Fibroblast of skin of abdomen (primary cell): ENCODE measurements at places on chromosomes 13 and 19.

GRCh38 chr13:36552334-36552733, 120.0 kb downstream of the CCNA1 start:
- DNase-seq, result no peak

DNA sequence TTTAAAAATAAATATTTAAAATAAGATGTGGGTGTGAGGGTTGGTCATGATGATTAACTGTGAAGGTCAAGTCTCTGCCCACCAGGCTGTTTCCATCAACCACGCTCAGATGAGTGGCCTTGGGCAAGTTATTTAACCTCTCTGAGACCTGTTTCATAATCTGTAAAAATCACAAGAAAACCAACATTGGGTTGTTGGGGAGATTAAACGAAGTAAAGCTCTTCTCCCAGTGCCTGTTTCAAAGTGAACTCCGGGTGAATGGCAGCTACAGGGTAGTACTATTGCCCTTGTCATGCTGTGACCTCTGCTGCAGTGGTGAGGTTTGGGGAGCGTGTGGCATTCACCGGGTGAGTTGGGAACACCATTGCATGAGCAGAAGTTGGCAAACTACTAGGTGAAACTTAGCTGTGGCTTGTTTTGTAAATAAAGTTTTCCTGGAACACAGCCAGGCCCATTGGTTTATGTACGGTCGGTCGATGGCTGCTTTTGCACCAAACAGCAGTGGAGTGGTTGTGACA, 153.2 kb downstream of the USP12 start:
- no peak for DNase-seq

- DNase-seq, result no peak
Measured at GRCh38 chr13:29379865-29380264, 215.6 kb downstream of the SLC7A1 start.

- DNase-seq, result no peak
Measured at GRCh38 chr13:111969551-111970135, 97.3 kb upstream of the SOX1 start.

GRCh38 chr19:18128044-18128443, 24.9 kb upstream of the PIK3R2 start:
- DNase-seq, result no peak

DNA sequence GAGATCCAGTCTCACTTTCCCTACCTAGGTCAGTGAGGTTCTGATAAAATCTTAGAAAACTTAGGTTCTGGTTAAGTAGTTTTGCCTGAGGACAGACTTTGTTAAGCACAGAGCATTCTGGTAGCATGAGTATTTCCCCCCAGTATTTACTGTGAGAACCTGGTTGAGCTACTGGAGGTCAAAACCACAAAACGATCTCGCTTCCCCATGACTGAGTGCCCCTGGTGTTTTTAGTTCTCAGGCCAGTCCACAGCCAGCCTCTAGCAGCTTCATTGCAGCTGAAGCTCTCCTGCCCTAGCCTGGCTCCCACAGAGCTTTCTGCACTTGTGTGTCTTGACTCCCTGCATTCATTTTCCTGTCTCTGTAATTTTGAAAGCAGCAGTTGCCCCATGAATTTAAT, 1138.2 kb downstream of the UQCRFS1 start:
- DNase-seq, result no peak

DNA sequence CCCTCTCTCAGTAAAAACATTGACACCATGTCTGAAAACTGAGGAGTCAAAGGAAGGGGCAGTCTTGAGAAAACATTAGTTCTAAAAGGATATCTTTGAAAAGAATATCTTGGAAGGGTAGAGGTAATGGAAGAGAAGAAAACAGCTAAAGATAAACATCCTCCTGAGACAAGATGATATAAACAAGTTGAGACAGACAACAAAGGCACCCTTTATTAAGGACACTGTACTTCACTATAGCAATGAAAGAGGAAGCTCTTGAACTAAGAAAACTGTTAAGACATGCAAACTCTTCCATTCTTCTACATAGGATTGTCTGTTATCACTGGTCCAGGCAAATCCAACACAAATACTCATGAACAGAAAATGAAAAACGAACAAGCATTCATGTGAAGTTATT, 46.3 kb downstream of the MTMR6 start:
- no peak for DNase-seq

DNA sequence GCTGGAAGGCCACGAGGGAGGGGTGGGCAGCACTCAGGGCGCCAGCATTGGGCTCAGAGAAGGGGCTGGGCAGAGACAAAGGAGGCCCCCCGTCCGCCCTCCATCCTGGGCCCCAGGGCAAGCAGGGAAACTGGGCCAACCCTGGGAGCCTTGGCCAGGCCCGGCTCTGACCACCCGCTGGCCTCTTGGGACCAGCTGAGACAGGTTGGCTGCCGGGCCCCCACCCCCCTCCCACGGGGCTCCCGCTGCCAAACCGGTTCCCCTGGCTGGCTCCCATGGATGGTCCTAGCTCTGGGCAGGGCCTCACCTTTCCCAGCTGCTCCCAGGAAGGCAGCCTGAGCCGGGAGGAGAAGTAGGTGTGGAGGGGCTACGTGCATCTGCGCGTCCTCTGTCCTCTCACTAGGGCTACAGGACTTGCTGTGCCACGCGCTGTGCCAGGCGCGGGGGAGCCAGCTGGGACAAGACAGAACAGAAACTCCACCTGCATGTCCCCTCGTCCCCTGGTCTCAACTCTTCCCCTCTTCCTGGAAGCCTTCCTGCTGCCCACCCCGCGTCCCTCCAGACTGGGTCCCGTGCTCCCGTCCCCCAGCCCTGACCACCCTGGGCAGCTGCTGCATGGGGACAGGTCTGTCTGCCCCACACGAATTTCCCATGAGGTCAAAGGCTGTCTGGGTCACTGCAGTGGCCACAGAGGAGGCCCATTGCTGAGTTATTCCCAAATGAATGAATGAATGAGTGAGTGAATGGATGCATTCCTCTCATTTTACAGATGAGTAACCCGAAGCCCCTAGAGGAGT, 29.1 kb upstream of the NCCRP1 start:
- DNase-seq, result no peak

DNA sequence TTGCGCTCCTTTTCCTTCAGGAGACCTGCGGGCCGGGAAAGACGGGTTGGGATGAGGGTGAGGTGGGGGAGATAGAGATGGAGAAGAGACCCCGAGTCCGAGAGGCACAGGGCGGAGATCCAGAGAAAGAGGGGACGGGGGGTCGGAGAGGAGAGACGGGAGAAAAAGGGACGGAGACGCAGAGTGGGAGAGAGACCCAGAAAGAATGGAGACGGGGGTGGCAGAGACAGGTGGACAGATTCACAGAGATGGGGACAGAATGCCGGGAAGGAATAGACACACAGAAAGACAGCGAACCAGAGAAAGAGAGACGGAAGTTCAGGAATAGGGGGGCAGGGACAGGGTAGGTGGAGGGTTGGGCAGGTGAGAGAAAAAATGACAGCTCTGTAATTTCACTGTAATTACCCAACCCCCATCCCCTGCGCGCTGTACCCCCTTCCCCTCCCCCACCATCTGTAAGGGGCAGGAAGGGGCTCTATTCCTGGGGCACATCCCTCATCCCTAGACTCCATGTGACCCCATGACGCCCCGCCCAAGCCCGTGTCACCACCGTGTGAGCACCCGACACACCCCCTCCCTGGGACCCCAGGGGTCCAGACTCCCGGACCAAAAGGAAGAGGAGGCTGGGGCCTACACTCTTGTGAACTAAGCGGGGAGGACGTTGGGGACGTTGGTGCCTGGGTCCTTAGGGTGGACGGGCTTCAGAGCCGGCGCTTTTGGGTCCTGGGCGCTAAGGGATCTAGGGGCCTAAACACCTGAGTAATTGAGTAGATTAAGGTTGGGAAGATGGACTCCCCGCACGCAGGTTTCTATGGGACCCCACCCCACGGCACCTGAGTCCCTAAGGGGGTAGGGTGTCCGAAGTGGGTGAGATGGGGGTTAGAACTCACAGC, 967 bp downstream of the DBP start:
- DNase-seq, result no peak

DNA sequence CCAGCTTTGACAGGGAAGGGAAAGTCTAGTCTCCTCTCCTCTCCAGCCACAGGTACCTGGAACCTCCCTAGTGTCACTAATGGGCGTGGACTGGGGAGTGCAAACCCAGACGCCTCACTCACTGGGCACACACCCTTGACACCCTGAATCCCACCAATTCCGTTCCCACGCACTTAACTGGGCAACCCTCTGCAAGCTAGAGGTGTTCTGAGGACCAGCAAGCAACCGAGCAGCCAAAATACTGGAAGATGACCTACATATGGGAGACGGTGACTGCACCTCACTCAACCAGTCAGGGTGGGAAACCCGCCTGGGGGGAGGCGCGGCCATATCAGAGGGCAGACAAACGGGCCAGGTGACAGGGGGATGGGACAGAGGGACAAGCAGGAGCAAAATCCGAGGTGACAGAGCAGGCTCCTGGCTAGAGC, 991 bp downstream of the ABHD17A start:
- no peak for DNase-seq
